RCC 7860 (cell line): ENCODE measurements at places on chromosomes 7 and 10.

- no peak for DNase-seq
Measured at GRCh38 chr10:51217505-51217904, 143.2 kb downstream of the PRKG1 start.

DNA sequence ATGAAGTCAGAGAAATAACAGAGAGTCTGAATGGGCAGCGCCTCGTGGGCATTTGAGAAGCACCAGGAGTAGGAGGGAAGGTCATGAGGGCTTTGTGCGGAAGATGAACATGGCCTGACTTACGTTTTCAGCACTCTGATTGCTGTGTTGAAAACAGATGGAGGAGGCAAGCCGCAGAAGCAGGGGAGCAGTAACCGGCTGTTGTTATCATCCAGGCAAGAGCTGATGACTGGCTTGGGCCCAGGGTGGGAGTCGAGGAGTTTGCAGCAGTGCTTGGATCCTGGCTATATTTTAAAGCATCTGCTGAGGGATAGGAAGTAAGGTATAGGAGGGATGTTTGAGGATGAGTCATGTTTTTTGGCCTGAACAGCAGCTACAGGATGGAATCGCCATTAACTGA is 12.7 kb upstream of the PDLIM1 start:
- DNase-seq = no peak

DNA sequence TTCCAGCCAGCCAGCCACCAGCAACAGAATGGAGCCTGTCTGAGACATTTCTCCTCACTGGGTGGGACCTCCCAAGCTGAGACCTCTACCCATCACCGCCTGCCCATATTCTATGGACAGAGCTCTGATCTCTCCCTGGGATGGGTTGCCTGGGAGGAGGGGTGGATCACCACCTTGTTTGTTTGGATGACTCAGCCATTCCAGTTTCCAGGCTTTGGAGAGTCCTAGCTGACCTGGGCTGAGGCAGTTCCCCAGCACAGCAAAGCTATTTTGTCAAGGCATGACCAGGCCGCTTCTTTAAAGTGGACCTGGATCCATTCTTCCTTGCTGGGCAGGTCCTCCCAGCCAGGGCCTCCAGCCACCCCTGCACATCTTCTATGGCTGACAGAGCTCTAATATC is 982.3 kb downstream of the DNAJB9 start:
- no peak for DNase-seq

GRCh38 chr10:101828766-101829551 is 10.7 kb upstream of the OGA start:
- DNase-seq = no peak

GRCh38 chr7:132614428-132615318 is 38.4 kb upstream of the PLXNA4 start:
- DNase-seq = no peak

GRCh38 chr10:126904818-126905701 is at the start of gene DOCK1:
Gene DOCK1, plus strand, starts transcription at chr10:126905428. Its CDS starts 90 bp downstream, at chr10:126905518.
- DNase-seq = peak; percentile 48

DNA sequence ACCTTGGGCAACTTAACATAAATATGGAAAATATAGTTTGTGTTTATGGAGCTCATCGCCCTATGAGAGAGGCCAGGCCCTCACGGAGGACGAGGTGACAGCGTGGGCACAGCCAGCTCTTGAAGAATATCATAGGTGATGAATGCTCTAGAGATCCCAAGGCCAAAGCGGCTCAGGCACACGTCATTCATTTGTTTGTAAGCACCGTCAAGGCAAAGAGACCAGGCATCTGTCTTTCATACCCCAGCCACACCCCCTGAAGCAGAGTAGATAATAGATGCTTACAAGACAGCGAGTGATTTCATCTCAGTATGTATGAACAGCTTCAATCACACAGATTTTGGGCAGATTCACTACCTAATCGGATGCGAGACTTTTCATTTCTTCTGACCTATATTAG is 242.1 kb upstream of the C7orf33 start:
- DNase-seq = no peak

DNA sequence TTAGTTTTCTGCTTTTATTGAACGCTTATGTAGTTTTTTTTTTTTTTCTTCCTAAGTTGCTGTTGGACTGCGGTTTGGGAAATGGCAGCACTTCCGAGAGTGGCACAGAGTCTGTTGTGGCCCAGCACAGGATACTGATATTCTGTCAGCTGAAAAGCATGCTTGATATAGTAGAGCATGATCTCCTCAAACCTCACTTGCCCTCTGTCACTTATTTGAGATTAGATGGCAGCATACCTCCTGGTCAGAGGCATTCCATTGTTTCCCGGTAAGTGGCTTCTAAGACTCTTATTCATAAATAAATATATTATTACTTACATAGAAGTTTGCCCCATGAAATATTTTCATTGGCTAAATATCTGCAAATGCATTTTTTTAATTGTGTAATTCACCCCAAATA is 101.1 kb downstream of the BTAF1 start:
- DNase-seq = no peak

DNA sequence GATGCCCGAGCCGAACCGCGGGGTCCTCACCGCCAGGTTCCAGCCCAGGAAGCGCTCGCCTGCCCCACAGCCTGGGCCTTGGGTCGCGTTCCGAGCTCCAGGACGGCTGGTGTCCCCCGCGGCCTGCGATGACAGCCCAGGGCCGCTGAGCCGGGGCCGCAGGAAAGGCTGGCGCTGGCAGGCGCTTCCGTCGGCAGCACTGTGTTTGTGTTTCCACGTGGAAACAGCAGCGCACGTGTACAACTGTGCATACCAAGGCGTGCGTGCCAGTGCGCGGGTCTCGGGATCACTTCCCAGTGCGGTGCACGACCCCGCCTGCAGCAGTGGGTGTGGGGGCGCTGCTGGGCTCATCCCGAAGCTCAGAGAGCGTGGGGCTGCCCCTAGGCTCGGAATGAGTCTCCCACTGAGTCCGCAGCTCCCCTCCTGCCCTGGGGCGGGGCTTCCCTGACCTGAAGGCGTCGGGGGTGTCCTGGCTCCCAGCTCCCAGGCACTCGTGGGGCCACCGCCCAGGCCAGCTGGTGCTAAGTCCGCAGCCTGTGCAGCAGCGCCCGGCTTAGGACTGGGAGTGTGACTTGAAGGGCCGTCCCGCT is 17.2 kb downstream of the AP5Z1 start:
- no peak for DNase-seq

DNA sequence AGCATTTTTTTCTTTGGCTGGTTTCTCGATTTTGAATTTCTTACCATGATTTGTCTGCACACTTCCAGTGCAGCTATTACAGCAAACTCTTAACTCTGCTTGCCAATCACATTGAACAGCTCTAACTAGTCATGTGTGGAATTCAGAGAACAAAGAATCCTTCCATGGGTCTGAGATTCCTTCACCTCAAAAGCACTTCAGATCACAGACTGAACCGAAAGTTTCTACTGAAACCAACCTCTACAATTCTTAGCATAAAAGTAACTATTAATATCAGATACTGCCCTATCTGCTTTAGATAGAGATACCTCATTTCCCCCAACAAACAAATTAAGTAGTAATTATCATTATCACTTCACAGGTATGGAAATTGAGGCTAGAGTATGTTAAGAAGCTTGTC is 56.5 kb upstream of the SP4 start:
- DNase-seq = no peak

- no peak for DNase-seq
Measured at GRCh38 chr7:139394540-139394939, 34.8 kb downstream of the LUC7L2 start.

DNA sequence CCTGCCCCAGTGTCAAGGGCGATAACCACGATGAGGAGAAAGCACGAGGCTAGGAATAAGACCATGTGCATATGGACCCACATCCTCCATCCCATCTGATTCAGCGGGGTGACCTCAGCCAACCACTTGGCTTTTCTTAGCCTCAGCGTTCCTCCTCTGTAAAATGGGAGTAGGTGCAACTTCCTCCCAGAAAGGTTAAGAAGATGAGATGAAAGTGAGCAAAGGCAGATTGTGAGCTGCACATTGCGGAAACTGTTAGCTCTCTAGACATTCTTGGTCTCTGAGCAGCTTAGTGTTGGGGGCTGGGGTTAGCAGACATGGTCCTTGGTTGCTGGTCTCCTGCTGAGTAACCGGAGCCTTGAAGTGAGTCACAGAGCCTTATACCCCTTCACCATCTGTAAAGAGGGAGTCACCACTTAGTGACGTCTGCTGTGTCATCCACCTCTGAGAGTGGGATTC is 497.3 kb upstream of the GALNT17 start:
- peak; percentile 83 for DNase-seq

- DNase-seq = no peak
Measured at GRCh38 chr10:100104300-100104699, 22.6 kb upstream of the CPN1 start.

DNA sequence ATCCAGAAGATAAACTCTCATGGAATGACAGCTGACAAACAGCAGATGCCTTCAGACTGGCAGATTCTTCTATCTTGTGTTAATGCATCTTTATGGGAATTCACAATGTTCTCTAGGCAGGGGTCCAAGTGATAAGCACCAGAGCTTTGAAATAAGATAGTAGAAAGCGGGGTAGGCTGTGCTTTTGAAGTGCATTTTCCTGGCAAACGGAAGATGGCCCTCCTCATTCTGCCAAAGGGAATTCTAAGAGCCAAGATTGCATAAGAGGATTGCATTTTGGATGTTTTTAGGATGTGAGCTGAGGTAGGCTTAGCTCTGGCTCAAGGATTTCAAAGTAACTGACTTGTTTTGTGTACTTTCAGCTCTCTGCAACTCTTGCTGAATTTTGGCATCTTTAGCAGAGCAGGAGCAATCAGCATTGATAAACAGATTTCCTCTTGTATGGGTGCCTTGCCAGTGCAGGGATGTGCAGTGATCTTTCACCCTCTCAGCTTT is 298.5 kb upstream of the KLF6 start:
- no peak for DNase-seq

DNA sequence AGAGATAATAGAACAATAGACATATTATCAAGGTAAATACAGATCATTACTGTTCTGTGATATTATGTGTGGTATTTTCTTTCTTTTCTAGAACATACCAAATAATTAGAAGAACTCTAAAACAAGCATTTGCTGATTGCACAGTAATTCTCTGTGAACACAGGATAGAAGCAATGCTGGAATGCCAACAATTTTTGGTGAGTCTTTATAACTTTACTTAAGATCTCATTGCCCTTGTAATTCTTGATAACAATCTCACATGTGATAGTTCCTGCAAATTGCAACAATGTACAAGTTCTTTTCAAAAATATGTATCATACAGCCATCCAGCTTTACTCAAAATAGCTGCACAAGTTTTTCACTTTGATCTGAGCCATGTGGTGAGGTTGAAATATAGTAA is 185.5 kb downstream of the CFTR start:
- no peak for DNase-seq

- no peak for DNase-seq
Measured at GRCh38 chr7:128170461-128170860, 70.6 kb upstream of the LEP start.

GRCh38 chr10:49735848-49736563 is 26.1 kb downstream of the OGDHL start:
- no peak for DNase-seq

GRCh38 chr10:96344178-96344577 is 14.6 kb downstream of the OPALIN start:
- no peak for DNase-seq

DNA sequence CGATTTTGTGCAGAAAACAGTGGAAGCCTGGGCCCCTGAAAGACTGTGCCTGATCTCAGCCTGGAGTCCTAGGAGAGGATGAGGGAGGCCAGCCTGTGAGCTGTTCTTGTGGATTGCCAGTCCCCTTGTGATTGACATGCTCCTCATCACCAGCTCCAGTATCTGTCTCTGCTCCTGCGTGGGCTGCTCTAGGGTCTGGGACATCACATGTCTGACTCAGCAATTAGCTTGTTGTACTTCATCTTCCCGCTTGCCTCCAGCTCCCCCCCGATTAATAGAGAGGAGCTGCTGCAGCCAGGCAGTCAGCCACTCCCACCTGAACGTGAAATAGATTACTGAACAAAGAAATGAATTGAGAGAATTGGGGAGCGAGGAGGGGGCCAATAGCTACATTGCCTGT is 99.6 kb upstream of the TBX20 start:
- no peak for DNase-seq

DNA sequence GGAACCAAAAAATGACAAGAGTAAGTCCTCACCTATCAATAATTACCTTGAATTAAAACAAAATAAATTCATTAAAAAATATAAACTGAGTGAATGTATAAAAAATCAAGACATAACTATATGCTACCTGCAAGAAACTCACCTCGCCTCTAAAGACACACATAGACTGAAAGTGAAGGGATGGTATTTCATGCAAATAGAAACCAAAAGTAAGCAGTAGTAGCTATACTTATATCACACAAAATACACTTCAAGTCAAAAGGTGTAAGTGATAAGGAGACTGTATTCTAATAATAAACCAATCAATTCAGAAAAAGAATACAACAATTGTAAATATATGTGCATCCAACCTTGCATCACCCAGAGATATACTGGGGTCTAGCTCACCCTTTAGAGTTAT is 332.6 kb downstream of the SH2D4B start:
- no peak for DNase-seq

GRCh38 chr7:127988751-127989150 is 42.5 kb downstream of the LRRC4 start:
- no peak for DNase-seq

DNA sequence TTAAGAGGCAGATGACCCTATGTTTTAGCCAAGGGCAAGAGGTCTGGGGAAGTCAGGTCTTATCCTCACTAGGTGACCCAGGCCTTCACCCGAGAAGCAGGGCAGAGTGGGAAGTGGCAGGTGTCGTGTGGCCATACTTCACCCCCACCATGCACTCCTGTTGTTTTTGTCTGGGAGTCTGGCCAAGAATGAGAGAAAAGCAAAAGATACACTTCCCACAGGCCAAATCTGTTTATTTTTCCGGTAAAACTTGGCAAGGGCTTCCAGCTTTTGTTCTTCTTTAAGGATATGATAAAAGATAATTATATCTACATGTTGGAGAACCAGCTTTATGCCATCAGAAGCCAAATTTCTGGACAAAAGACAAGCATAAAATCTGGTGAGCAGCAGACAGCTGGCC is 137.4 kb upstream of the CDC14C start:
- no peak for DNase-seq

GRCh38 chr7:144038887-144039286 is 9.9 kb upstream of the OR2A5 start:
- no peak for DNase-seq

DNA sequence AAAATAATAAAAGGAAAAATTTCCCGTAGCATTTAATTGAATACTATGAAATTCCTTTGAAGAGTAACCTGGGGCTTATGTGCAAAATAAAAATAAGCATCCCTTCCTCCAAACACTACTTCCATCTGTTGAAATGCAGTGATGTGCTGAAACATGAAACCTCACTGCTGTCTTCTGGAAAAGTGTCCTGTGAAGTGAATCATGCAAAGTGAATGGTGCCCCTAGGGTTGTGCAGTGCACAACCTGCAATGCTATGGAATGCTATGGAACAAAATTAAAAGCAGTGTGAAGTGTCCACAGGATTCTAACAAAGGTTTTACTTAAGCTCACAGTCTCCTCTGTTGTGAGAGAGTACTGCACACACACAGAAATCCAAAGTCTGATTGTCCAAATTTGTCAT is 480.9 kb downstream of the ETV1 start:
- DNase-seq = no peak

DNA sequence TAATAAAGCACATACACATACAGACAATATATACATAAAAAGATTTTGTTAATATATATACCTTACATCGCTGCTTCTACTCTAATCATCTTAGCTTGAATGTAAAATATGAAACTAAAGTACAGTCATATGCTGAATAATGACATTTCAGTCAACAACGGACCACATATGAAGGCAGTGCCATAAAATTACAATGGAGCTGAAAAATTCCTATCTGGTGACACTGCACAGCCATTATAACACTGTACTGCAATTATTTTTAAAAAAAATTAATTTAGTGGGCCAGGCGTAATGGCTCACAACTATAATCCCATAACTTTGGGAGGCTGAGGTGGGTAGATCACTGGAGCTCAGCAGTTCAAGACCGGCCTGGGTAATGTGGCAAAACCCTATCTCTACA is 122.3 kb downstream of the JMJD1C start:
- no peak for DNase-seq
